ENCODE measurements at places on chromosomes 2 and 18.

GRCh38 chr2:35168351-35168750, 1187.2 kb upstream of the CRIM1 start:
- DNase-seq = no peak

DNA sequence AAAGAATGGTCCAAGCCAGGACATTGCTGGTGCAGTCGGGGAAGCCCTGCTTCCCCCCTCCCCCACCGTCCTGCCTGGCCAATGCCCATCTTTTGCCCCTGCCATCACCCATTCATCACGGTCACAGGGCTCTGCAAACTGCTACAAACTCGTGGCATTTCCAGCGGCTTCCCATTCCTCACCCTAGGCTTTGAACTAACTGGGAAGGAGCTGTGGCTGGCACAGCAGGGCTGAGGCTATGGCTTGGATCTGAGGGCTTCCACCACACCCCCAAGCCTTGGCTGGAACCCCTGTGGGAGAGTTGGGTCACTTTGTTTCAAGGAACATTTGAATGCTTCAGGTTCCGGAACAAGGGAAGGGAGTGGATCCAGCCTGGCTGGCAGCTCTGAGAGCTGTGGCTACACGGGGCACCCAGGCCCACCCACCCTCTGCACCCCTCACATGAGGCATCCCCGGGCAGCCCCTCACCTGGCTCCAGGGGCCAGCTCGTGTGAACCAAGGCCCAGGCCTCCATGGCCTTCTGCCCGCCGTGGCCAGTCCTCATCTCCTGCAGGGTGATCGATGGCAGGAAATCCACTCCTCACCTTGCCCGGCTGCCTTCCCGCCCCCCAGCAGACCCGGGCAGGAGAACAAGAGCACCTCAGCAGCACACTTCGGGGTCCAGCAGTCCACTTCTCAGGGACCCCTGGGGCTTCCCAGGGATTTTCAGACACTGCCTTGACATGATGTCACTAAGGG, 58.8 kb upstream of the OTOS start:
- no peak for DNase-seq

GRCh38 chr2:202032846-202033316, 774 bp upstream of the FZD7 start:
- DNase-seq = peak; percentile 33

DNA sequence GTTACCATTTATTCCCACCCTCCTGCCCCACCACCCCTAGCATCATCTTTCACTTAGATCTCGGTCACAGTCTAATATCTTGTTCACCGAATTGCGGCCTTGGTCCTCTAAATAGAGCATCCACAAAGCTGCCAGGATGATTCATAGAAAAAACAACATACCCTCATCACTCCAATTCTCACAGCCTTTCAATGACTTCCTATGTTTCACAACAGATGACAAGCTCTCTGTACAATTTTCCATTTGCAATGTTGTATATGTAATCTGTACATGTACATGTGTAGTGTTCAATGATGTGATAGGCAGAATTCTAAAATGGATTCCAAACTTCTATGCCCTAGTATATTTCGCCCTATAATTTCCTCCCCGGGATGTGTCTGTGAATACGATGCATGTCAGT, 675.6 kb upstream of the CELF4 start:
- DNase-seq = no peak

GRCh38 chr2:23457990-23458682, 73.2 kb downstream of the KLHL29 start:
- DNase-seq = no peak

DNA sequence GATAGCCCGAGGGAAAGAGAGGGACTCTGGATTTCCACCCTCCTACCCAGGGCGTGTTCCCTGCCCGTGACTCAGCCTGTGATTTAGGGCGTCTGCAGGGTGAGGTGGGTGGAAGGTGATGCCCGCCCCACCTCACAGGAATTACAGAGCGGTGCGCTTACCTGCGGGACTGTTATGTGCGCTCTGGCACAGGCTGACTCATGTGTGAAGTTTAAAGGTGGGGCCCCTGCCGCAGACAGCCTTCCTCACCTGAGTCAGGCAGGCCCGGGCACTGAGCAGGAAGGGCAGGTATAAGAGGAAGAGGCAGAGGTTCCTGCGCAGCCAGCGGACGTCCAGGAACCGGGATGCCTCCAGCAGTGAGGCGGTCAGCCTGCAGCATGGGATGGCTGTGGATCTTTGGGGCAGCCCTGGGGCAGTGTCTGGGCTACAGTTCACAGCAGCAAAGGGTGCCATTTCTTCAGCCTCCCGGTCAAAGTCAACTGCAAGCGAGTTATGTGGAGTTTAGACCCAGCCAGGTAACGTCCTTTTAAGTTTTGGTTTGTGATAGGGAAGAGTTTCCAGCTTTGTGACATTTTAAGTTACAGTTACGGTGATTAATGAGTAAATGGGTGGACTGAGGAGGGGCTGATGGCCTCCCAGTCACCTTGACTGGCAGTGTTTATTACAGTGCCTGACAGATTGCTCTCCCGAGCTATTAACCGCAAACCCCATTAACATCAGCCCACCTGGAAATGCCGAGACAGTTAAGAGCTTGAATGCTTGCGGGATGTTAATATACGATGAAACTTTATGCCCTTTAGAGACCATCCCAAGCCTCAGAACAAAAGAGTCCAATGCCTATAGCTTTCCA, 141.6 kb upstream of the TTC39C start:
- no peak for DNase-seq

GRCh38 chr18:13834496-13835015, 10.6 kb downstream of the MC5R start:
- DNase-seq = no peak

DNA sequence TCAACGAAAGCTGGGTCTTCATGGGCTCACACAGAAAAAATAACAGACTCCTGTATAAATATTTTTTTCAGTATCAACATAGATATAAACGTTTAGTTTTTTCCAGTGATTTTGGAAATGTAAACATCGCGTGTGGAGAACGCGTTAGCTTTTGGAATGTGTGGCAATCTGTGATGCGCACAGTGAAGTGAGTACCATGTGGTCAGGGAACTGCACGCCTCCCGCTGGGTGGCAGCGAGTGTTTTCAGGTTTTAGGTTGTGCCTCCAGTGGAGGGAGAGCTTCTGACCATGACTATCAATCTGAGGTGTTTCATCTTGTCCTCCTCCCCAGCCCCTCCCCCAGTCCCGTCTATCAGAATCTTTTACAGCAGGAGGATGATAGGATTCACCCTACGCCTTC, 127.8 kb downstream of the ARHGAP28 start:
- DNase-seq = no peak

DNA sequence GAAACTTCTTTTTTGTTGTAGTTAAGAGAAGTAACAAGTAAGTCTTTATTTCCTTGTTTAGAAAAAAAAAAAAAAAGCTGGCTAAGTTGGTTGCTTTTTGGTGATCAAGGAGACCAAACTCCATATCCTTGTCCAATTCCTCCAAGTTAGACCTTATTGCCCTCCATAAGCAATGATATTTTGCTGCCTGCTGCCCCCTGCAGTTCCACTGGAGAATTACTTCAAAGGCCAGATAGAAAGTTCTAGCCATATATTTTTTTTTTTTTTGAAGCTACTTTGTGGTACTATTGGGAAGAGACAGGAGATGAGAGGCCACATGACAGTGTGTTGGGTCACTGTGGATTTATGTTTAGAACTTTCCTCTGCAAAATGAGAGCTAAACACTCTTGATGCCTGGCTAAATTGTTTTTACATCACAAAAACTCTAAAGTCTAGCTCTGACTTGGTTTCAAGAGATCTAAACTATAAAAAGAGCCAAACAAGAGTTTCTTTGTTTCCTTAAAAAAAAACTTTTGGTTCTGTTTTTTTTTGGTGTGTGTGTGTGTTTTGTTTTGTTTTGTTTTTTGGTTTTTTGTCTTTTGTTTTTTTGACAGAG, 80.7 kb upstream of the RASGRP3 start:
- DNase-seq = no peak

- no peak for DNase-seq
These were observed 45.5 kb upstream of the TNFRSF11A start for GRCh38 chr18:62279561-62279960.

- DNase-seq = no peak
These were observed 36.1 kb downstream of the STPG4 start for GRCh38 chr2:47119001-47119400.

DNA sequence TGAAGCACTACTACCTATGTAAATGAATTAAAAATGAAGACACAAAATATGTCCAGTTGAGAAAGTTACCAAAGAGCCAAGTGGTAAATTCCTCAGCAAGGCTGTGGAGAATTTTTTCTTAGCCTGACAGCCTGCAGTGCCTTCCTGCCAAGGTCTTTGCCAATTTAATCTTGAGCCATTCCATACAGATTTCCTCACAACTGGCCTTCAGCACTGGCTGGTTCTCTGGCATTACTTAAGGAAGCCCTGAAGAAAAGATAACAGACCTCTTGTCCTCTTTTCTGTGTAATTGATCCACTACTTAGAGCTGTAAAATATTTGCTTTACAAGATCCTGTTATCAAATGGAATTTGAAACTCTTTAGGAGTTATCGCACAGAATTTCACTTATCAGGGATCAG, 334.2 kb upstream of the LRRTM1 start:
- DNase-seq = no peak

- DNase-seq = no peak
These were observed 180.5 kb downstream of the ZNF516 start for GRCh38 chr18:76314496-76314895.

DNA sequence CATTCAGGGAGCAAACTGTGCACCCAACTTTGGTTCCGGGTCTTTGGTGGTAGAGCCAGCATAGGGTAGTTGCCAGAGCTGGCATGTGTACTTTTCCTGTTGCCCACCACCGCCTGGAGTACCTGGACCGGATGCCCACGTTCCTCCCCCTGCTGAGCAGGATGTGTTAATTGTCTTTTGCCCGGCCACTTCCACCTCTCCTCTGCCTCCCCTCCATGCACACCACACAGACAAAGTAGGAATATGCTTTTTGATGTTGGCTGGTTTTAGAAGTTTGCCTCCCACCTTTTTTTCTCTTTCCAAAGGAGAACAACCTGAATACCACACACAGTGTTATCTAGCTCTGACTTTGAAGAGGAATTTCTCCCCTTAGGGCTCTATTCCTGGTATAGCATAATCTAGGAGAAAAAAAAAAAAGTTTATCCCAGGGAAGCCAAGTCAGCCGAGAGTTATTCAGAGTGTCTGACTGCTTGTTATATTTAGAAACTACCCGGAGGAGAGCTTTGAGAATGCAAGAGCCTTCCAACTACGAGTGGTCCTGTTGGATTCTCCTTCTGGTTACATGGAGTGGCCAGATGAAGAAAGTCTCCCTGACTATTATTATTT, 111.9 kb downstream of the SETBP1 start:
- DNase-seq = no peak

DNA sequence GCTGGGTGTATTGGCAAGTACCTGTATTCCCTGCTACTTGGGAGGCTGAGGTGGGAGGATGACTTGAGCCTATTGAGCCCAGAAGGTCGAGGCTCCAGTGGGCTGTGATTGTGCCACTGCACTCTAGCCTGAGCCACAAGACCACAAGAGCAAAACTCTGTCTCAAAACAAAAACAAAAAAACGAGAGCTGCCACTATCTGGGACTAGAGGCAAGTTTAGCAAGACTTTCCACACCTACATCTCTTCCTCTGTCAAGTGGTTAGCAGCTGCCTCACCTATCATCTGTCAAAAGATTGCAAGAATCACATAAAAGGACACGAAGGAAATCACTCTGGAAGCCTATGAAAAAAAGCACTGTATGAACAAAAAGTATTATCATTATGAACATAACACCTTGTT, 55.2 kb upstream of the RIOK3 start:
- no peak for DNase-seq

Data from GM12892 (cell line).